Dorsolateral prefrontal cortex (tissue), 122 donors: ENCODE measurements at places on chromosomes 1 and 21.

DNA sequence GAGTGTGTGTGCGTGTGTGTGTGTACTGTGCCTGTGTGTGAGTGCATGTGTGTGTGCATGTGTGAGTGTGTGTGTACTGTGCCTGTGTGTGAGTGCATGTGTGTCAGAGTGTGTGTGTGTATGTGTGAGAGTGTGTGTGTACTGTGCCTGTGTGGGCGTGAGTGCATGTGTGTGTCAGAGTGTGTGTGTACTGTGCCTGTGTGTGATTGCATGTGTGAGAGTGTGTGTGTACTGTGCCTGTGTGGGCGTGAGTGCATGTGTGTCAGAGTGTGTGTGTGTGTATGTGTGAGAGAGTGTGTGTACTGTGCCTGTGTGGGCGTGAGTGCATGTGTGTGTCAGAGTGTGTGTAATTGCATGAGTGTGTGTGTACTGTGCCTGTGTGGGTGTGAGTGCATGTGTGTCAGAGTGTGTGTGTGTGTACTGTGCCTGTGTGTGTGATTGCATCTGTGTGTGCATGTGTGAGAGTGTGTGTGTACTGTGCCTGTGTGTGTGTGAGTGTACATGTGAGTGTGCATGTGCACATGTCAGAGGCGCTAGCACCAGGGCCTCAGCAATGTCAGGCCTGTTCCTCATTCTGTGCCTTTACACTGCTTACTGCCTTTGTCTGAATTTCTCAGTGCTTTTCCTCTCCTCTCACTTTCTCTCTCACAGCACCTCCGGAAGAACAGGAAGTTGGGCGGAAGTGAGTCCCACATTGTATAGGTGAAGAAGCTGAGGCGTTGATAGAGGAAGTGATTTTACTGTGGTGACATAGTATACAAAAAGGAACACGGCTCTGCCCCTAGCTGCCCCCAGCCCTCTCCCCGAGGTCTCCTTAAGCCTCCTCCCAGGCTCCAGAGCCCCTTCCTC is 4.9 kb downstream of the SLC5A9 start:
- no peak for DNase-seq

DNA sequence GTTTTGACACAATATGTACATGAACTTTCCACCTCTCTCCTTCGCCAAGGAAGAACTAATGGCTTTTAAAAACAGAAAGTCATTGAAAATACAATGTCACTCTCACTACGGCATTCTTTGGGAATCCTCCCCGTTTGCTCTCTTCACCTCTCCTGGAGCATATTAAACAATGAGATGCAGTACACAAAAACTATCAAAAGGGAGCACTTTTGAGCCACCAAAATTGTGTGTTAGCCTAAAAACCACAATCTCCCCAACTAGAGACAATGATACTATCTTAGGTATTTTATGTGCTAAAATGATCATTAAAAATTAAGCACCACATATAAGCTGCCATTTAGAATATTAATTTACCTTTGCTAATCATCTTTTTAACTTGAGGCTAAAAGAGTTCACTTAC is 425.5 kb downstream of the KCTD3 start:
- no peak for DNase-seq

DNA sequence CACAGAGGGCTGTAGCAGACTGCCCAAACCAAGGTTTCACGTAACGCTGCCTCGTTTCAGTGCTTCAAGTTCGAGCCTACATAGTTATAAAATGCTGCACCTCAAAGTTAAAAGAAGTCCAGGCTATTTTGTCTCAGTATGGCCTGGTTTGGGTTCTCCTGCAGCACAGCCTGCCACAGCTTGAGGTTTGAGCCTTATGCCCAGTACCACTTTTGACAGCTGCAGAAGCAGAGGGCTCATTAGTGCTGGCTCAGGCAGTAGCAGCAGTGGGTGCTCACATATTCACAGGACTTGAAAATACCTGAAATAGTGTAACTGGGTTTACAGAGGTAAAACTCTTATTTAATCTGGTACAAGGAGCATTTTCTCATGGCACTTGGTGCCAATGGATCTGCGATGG is 15.3 kb downstream of the SPATA46 start:
- DNase-seq, result no peak

- DNase-seq, result no peak
These were observed 8.7 kb upstream of the TTF2 start for GRCh38 chr1:117051224-117052064.

GRCh38 chr1:90394247-90394646 is 322.9 kb downstream of the BARHL2 start:
- DNase-seq, result no peak

DNA sequence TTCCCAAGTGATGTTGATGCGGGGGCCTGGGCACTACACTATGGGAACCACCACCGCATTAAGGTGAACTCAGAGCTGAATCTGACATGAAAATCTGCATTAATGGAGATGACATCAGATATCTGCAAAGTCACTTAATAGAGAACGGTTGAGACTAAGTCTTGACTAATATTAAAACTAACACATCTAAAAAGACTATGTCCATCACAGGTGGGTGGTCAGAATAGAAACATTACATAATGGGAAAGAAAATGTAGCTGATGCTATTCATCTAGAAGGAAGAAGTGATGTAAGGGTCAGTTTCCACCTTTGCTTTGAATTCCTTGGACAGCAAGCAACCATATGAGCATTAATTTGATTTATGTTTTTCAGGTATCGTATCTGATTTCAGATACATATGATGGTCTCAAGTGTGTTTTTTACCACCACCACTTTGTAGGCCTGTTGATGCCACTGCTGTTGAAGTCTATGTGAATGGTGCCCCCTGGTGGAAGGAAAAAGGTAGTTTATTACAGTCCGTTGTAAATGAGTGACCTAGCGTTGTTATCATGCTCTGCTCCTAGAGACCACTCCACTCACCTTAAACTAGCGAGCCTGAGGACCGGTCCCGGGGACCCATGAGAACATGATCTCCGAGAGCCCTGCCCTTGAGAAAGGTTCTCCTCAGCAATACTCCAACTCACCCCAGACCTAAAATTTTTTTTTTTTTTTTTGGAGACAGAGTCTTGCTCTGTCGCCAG is 73.5 kb downstream of the BACH1 start:
- no peak for DNase-seq

DNA sequence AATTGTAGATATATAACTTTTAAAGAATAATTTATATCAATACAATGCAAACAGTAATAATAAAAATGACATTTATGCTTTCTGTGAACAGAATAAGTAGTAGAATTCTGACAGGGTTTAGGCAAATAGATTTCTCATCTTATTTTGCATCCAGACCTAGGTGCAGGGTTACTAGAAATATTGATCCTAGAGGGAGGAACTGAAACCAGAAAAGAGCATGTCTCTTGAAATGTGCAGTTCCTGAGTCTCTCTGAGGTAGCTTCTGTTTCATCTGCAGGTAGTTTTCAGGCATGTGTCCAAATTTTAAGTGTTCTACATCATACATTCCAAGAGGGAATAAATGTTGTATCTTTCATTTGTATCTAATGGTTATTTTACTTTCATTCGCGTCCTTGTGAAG is 631.9 kb upstream of the ADGRL4 start:
- no peak for DNase-seq

DNA sequence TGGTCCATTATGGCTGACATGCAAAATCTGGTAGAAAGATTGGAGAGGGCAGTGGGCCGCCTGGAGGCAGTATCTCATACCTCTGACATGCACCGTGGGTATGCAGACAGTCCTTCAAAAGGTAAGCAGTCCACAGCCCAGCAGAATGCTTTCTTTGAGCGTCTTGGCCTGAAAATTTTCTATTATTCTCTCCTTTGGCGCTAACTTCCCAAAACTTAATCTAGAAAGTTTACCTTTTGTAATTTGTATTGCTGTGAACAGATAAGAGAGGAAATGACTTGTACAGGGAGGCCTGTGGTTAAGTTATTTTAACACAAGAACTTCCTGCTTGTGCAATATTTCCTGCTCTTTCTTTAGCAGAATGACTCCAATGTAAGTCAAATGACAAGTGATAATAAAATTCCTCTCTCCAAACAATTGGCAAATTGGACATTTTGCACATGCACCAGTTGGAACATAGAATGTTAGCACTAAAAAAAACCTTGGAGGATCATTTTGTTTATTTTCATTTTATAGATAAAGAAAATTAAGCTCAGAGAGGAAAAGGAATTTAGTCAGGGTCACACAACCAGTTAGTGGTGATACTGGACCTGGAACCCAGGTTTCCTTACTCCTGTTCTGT is 18.9 kb downstream of the CAP1 start:
- DNase-seq, result no peak

DNA sequence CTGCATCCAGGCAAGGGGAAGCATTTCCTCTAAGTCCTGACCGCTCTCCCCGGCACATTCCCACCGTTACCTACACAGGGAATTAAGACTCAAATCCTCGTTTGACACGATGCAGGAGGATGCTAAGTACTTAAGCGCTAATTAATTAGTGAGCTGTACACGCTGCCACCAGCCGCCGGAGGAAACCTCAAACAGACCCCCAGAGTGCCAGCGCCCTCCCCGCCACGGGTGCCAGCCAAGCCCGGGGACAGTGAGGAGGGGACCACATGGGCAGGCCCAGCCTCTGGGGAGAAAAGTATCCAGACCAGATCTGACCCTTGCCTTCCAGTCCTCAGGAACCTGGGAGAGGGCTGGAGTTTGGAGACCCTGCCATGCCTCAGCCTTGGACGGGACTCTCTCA is 17.4 kb upstream of the CASZ1 start:
- DNase-seq, result no peak

- DNase-seq, result no peak
These were observed 5.9 kb upstream of the BACE2 start for GRCh38 chr21:41162096-41162495.

- no peak for DNase-seq
These were observed 53.2 kb downstream of the VWA5B1 start for GRCh38 chr1:20343938-20344302.

DNA sequence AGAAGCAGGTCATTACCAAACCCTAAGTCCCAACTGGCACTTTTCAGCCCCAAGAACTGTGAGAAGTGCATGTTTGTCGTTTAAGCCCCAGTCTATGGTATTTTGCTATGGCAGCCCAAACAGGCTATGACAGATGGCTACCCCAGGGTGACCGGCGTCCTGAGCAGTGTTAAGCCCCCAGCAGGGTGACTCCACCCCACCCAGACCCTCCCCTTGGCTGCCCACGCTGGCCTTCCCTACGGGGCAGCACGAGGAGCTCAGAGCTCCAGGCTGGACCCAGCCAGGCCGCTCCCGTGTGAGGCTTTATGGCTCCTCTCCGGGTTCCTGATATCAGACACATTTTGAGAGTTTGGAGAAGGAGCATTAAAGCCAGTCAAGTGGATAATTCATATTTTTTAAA is 684.0 kb downstream of the PTPRU start:
- no peak for DNase-seq

GRCh38 chr1:202046227-202046626 is 35.8 kb downstream of the ELF3 start:
- no peak for DNase-seq

GRCh38 chr1:52677076-52677806 is 20.9 kb downstream of the COA7 start:
- DNase-seq, result no peak
